ENCODE measurements at places on chromosomes 3 and 15.
A peak's percentile ranks its signal among the peaks of the same experiment; 100 is the strongest.

- DNase-seq: peak; percentile 46
These were observed 61.5 kb upstream of the ULK4 start for GRCh38 chr3:42023380-42023779.

DNA sequence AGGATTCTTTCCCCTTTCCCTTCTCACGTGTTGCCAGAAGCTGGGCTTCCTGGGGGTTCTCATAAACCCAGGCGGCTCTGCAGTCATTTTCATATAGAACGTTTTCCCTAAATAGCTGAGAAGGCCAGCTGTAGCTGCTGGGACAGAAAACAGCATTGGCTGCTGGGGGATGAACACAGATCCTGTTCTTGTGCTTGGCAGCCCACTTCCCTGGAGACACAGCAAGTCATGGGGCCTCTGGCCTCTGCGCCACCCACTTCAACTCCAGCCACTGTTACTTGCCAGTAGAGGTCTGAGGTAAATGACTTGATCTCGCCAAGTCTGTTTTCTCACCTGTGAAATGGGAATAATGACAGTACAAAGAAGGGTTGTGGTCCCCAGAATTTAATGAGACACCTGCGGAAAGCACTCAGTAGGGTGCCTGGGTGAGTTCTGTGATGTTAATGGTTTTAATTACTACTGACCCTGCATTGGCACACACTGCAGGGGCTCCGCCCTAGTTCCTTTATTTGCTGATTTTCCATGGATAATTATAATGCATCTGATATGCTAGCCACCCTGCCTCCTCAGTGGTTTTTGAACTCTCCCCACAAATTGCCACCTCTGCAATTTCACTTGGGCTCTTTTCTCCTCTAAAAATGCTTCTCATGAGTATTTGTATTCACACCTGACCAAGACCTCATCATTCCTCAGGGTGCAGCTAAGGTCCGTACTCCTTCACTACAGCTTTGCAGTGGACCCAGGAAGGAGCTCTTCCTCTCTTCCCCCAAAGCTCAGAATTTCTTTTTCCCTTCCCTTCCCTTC is 274.7 kb downstream of the RPLP1 start:
- DNase-seq: no peak

DNA sequence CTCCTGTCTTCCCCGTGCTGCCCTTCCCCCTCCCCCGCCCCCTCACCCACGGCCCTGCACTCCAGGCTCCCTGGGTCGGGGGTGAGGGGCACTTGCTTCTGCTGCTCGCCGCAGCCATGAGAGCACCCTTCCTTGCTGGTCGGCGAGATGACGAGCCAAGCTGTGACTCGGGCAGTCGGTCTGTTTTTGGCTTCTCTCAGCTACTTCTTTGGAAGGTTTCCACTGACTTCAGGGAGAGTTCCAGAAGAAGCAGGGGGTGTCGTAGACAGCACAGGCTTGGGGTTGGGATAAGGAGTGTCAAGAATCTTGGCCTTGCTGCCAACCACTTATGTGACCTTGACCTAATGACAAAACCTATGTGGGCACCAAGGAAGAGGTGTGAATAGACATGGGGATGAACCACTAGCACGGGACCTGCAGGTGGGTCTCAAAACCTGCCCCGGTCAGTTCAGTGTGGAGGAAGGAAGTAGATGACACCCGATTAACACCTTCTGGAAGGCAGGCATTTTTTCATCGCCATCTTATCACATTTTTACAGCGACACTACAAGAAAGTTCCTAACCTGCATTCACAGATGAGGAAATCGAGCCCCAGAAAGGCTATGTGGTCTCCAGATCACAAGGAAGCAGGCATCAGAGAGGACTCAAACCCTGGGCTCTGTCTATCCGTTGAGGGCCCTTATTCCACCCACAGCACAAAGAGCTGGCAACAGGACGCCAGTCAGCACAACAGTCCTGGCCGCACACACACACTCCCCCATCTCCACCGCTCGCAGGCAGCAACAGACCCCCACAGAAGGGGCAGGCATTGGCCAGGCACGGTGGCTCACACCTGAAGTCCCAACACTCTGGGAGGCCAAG is 120.9 kb downstream of the LIPC start:
- peak; percentile 58 for DNase-seq

DNA sequence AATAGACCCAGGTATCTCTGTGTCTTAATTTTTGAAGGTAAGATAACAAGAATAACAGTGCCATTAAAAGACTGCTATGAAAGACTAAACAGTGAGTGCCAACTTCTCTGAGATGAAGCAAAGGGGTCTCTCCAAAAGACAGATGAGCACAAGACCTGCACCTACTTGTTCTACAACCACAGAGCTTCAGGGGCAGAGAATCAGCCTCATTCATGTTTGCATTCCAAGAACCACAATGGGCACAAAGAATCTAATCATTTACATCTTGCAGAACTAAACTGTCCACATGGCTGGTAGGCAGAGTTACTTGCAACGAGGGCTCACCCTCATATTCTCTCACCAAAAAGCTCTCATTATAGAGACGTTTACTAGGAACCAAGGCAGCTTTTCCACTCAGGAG is 83.9 kb downstream of the PEAK1 start:
- DNase-seq: no peak

- DNase-seq: peak; percentile 9
These were observed 99.2 kb downstream of the HES1 start for GRCh38 chr3:194235160-194235559.

DNA sequence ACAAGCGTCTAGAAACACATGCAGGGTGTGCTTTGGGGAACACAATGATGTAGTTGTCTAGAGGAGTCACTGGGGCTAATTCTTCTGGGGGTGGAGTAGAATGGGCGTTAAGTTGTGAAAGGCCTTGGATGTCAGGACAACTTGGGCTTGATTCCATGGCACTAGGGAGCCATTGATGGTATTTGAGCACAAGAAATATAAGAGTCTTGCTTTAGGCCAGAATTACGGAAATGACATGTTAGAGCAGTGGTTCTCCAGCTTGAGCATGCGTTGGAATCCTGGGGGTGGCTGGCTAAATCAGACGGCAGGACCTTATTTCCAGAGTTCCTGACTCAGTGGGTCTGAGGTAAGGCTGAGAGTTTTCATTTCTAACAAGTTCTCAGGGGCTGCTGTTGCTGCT is 29.2 kb upstream of the SMAD6 start:
- no peak for DNase-seq

- DNase-seq: no peak
These were observed 63.2 kb upstream of the TNFSF10 start for GRCh38 chr3:172586436-172586835.

DNA sequence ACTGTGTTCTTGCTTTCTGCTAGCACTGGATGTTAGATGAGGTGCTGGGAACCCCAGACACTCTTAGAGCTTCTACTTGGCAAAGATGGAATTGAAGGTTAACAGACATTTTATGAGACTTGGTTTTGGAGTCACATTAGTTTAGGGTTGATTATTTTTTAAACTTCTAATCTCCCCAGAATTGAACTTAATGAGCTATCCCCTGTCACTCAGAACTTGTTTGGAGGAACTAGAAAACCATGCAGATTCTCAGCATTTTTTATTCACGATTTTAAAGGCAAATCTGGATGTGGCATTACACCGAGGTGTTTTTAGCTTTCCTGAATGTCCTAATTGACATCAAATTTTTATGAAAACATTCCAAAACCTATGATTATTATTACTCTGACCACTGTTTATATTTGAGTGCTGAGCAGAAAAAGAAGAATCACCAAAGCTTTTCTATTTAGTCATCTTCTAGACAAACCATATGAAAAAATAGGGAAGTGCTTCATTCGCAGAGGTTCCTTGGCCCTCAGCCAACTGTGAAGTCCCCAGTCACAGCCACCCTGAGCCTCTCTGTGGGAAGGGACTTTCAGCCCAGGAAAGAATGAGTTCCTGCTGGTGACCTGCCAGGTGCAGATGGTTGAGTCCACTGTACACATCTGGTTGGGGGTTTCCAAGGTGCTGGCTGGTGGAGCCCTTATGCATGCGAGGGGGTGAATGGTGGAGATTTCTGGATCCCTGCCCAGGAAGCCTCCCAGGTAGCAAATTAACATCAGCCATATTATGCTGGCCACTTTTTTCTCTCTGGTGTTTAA is 196.0 kb upstream of the TOPAZ1 start:
- peak; percentile 53 for DNase-seq

DNA sequence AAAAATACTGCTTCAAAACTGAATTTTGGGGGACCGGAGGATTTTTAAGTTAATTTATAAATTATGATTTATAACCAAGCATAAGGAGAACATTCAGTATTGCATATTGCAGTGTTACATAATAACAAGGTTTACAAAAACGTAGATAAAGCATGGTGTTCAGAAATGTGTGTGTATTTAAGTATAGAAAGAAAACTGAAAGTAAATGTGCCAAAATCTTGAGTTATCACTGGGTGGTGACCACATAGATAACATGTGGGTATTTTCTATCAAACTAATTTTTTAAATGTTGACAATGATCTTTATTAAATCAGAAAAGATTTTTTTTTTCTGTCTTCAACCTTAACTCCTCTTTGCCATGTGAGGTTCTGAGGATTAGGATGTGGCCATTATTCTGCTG is 32.6 kb downstream of the EIF2AK4 start:
- DNase-seq: no peak

DNA sequence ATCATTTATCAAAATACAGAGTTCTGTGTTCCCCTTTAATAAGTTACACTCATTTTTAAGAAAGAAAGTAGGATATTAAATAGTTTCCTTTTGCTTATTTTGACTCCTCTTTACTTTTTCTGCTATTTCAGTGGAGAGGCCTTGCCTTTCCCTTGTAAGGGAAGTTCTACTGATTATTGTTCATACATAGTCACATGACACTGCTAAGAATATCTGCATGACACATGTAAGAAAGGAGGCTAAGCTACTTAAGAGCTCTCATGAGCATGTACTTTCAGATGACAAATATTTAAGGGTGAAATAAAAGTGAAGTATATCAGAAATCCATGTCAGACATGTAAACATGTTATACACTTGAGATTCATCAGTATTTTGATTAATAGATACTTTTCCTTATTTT is 39.0 kb downstream of the MYRIP start:
- no peak for DNase-seq
